Epithelial cell of proximal tubule (primary cell): ENCODE measurements at places on chromosomes 3 and 15. TPM values are rescaled to one million over a fixed set of nuclear protein-coding genes. Genes with fewer than 3 reads are reported as not detected.
A peak's percentile ranks its signal among the peaks of the same experiment; 100 is the strongest.

SLC2A2 gene
- total RNA-seq, result not detected in 2 replicates

- no peak for DNase-seq
Measured at GRCh38 chr3:177828208-177828565, 630.9 kb upstream of the TBL1XR1 start.

DNA sequence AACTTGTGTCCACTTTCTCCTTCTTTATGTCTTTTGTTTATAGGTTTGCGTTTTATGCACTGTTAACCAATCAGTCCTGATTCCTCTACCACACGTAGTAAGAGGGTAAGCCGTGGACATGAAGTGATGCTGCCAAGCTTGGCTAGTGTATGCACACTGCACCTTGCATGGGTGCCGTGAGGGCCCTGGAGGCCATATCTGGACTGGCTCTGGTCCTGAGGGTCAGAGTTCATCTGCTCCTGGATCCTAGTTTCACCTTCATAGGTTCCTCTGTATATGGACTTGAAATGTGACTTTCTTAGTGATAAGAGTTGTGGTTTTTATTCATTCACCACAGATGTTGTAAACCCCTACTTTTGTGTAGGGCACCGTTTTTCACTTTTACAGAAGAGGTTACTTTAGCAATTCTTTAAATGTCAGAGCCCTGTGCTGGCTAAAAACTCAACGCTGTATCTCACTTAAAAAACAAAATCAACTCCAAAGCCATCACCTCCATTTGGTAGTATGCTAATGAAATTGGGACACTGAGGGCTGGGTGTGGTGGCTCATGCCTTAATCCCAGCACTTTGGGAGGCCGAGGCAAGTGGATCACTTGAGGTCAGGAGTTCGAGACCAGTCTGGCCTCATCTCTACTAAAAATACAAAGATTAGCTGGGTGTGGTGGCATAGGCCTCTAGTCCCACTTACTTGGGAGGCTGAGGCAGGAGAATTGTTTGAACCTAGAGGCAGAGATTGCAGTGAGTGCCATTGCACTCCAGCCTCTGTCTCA lies 22.9 kb downstream of the SIAH2 start:
- no peak for DNase-seq

DNA sequence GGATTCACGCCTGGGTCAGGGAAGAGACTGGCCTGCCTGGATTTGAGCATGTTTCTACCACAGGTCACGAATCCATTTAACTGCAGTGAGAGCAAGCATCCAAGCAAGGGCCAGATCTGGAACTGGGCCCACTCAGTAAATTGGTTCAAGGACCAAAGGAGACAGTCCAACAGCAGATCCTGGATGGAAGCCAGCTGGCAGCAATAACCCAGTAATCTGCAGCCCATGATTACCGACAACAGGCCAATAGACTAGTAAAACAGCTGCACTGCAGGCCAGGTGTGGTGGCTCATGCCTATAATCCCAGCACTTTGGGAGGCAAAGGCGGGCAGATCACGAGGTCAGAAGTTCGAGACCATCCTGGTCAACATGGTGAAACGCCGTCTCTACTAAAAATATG lies 11.8 kb downstream of the SAMD7 start:
- DNase-seq, result peak; percentile 46

DNA sequence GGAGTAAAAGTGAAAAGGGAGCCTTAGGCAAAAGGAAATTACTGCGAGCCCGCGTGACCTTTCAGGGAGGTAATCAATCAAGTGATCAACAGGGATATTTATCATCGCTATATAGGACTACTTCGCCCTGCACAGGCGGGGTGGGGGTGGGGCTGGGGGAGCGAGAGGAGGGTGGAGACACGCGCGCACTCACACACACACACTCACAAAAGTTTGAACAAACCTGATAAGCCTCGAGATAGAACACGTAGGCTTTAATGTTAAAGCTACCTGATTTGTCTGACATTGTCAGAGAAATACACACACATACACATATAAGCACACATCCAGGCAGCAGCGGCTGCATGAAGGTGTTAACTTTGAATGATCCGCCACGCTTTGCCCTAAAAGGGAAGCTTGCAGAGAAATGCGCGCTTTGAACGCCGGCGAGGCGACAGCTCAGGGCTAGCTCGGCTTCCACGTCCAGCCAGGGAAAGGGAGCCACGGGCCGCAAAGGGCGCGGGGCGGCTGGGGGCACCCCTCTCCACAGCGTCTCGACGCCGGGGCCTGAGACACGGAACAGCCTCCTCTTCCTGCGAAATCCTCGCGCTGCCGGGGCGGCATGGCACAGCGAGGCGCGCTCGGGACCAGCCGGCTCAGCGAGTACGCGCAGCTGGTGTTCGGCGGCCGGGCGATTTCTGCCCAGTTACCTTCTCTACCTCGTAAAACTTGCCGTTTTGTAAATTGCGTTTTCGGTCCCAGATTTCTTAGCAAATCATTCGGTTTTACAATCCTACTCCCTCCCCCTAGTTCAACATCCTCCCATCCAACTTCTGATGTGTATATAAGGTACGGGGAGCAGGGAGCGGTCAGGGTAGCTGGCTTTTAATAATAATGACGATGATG lies 4.8 kb upstream of the MECOM start:
- no peak for DNase-seq

GRCh38 chr3:166663194-166663593 lies 716.9 kb downstream of the ZBBX start:
- peak; percentile 39 for DNase-seq

GRCh38 chr15:59993950-59994401 lies 10.1 kb upstream of the FOXB1 start:
- no peak for DNase-seq

GRCh38 chr15:90184119-90184785 lies 16.9 kb upstream of the SEMA4B start:
- DNase-seq, result peak; percentile 80

- no peak for DNase-seq
Measured at GRCh38 chr3:188060840-188061544, 93.0 kb upstream of the LPP start.

ITIH1 gene
- not detected in 2 replicates for total RNA-seq

GRCh38 chr15:27464941-27465612 lies 494.1 kb downstream of the GABRG3 start:
- no peak for DNase-seq

- no peak for DNase-seq
Measured at GRCh38 chr3:188869628-188870027, 302.1 kb upstream of the TPRG1 start.

GOLGA6B gene
- total RNA-seq, result 0.35 TPM in 1 of 2 replicates, not detected in the other
